ENCODE measurements at places on chromosomes 11 and 22.

GRCh38 chr22:35445933-35446332, 46.0 kb downstream of the MCM5 start:
- no peak for DNase-seq

DNA sequence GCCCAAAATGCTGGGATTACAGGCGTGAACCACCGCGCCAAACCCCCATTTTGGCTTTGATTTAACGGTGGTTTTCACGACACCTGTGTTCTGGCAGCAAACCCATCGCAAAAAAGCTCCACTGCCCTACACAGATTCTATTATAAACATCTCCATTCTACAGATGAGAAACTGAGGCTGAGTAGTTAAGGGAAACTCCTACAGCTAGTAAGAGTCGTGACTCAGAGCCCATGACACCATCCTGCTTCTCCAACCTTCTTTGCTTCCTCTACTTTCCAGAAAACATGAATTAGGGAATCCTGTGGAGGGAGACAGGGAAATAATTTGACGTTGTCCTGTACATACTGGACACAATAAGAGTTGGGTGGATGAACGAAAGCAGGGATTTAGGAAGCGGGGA, 429 bp upstream of the SNX15 start:
- DNase-seq = no peak

- DNase-seq = no peak
These were observed 81.0 kb downstream of the CCDC34 start for GRCh38 chr11:27281740-27282590.

- no peak for DNase-seq
These were observed 40.7 kb downstream of the SFI1 start for GRCh38 chr22:31537019-31537535.

DNA sequence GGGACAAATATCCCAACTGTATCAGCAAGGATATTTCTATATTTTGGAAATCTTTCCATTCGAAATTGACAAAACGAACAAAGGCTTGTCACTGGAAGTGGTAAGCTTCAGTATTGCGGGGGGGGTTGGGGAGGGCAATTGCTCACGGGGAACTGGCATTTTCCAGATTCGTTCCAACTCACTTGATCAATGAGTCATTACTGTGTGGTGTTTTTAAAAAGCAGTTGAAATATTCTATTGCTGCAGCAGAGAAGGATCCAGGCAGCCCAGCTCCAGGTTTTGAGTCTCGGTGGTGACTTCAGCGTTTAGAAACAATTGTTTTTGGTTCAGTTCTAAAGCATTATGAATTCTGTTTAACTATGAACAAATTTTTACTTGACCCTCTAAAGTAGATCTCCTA, 33.8 kb upstream of the FBLN1 start:
- no peak for DNase-seq

DNA sequence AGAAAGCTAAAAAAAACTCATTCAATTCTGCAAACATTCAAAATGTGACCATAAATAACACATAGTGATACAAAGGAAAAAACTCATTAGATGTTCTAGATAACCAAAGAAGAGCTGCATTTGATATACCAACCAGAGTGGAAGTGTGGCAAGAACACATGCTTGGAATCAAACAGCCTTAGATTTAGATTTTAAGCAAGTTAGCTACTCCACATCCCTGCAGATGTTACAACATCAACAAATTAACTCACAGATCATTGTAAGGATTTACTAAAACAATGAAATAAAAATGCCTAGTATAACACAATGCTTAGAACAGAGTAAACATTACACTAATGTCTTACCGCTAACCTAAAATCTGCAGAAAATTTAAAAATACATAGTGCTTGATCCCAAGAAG, 114.0 kb upstream of the AKIP1 start:
- no peak for DNase-seq

- DNase-seq = no peak
These were observed 179.6 kb downstream of the MPPED1 start for GRCh38 chr22:43591380-43591779.

DNA sequence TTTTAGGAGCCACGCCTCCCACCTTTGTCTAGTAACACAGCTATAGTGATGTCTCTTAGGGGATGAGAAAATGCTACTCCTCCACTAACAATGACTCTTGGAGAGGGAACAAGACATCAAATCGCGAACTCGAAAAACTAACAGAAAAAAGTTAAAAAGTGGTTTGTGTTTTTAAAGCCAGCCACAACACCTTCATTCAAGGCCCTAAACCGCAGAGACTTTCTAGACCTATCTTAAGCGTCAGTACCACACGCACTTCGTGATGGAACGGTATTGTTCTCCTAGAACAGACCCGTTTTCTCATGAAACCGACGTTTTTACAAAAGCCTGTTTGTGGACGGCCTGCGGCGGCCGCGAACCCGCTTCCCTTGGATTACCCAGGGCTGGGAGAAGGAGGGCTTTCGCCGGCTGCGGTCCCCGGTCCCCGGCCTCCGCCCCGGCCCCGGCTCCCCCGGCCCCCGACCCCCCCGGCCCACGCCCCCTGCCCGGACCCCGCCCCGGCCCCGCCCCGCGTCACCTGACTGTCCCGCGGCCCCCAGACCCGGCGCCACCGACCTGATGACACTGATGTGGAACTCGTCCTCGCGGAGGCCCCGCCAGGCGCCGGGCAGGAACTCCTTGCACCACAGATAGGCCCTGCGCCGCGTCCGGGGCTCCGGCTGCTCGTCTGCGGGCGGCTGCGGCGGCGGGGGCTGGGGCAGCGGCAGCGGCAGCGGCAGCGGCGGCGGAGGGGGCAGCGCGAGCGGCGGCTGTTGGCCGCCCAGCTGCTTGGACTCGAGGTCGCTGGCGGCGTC, 718 bp downstream of the CHKA start:
- peak; percentile 85 for DNase-seq

All from suprapubic skin (tissue), 4 donors.